ENCODE measurements at places on chromosomes 11 and 22.

- no peak for DNase-seq
Observed at GRCh38 chr11:127862406-127862805, 725.0 kb downstream of the ETS1 start.

GRCh38 chr22:50548040-50548920, 2.6 kb downstream of the KLHDC7B start:
- DNase-seq: peak; percentile 62

GRCh38 chr22:30609260-30610185, 2.5 kb downstream of the TCN2 start:
- peak; percentile 69 for DNase-seq

GRCh38 chr11:76669901-76670484, 554 bp downstream of the LRRC32 start:
- DNase-seq: no peak

GRCh38 chr11:134266440-134266839, 9.7 kb upstream of the GLB1L3 start:
- no peak for DNase-seq

DNA sequence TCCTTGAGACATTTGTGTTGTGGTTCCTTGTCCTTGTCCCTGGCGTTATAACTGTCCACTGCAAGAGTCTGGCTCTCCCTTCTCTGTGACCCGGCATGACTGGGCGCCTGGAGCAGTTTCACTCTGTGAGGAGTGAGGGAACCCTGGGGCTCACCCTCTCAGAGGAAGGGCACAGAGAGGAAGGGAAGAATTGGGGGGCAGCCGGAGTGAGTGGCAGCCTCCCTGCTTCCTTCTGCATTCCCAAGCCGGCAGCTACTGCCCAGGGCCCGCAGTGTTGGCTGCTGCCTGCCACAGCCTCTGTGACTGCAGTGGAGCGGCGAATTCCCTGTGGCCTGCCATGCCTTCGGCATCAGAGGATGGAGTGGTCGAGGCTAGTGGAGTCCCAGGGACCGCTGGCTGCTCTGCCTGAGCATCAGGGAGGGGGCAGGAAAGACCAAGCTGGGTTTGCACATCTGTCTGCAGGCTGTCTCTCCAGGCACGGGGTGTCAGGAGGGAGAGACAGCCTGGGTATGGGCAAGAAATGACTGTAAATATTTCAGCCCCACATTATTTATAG, 23.0 kb downstream of the MYBPC3 start:
- DNase-seq: no peak

DNA sequence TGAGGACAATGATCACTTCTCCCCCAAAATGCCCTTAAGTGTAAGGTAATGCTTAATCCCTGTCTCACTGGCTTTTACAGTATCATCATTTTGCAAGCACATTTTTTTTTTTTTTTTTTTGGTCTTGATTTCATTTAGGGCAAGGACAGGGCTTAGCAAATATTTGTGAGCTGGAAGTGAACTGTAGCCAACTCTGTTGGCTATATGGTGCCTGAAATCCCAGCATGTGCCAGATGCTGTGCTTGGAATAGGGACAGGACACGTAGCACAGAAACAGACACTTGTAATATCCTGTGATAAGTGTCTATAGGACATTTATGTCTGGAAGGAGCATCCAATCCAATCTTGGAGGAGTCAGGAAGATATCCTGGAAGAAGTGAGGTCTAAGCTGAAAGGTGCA, 198.3 kb downstream of the NAV2 start:
- DNase-seq: no peak

DNA sequence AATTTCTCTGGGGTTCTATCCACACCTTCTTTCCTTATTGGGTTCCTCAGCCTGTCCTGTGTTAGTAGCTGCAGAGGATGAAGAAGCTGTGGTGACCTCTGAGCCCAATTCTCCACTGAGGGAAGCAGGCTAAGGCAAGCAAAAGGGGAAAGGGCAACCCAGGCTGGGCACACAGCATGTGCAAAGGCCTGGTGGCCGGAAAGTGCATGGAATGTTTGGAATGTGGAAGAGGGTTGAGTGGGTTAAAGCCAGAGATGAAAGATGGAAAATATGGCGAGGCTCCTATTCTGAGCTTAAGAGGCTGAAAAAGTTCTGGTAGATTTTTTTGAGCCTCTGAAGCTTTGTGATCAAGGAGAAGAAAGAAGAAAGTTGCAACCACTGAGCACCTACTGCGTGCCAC, 247.1 kb downstream of the MIAT start:
- no peak for DNase-seq

GRCh38 chr11:78940500-78941225, 366.0 kb upstream of the NARS2 start:
- DNase-seq: no peak
